ENCODE measurements at places on chromosomes 12 and 14.

DNA sequence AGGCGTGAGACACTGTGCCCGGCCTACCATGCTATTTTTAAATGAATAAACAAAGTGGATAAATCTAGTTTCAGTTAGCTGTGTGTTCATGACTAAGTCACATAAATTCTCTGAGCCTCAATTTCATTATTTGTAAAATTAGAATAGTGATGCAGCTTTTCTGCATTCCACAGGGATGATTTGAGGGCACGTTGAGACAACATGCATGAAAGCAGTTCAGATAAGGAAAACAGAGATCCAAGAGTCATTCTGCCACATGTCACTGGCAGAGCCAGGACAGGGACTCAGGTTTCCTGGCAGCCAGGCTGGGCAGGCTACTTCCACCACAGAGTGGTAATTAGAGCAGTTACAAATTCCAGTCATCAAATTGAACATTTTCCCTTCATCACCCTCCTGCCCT lies 2.9 kb upstream of the PPP4R4 start:
- no peak for DNase-seq

- DNase-seq, result no peak
Measured at GRCh38 chr12:59675461-59675860, 79.6 kb downstream of the SLC16A7 start.

DNA sequence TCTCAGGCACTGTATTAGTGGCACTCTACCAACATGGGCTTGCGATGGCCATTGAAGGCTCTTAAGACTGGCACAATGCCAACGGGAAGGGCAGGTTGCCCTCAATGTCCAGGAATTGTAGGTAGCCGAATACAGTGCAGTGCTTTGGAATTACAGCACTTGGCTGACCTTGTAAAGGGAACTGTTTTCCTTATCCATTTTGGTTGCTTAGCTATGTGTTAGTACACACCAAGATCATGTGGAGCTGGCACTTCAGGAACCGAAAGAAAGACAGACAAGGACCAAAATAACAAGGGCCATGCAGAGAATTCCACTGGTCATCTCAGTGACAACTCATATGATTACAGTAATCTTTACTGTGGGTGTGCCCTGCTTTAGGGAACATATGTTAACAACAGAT lies 72.7 kb downstream of the DYRK2 start:
- no peak for DNase-seq

DNA sequence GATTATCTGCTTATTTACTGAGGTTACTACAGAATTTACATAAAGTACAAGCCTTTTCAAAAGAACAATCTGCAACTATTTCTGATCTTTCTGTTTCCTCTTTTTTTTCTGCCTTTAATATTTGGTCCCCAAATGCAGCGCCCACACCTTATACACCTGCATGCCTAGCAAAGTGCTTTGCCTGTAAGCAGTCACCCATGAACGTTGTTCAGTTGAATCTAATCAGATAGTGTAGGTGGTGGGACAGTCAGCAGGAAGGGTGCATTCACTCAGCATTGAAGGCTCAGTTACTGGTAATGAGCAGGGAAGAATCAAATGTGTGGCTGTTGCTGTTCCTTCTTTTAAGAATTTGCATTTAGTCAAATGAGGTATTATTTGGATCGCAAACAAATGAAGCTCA lies 108.4 kb downstream of the GPR135 start:
- no peak for DNase-seq

DNA sequence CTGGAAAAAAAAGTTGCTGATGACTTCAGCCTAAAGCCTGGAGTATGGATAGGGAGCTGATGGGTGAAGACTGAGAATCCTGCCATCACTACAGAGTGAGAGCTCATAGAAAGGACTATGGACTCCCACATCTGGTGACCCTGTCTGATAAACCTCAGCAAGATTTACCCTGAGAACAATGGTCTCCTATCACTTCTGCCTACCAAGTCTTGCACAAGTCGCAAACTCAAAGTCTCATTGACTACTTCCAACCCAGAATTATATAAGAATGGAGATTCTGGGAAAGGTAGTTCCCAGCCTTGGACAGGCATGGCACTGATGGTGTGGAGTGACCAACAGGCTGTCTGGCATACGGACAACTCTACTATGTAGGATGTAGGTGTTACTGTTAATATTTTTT lies 9.7 kb upstream of the MDM1 start:
- DNase-seq, result no peak

GRCh38 chr14:39267608-39268005 lies 33.9 kb downstream of the MIA2 start:
- DNase-seq, result no peak

GRCh38 chr12:124492879-124493808 lies 74.3 kb downstream of the NCOR2 start:
- DNase-seq, result no peak

DNA sequence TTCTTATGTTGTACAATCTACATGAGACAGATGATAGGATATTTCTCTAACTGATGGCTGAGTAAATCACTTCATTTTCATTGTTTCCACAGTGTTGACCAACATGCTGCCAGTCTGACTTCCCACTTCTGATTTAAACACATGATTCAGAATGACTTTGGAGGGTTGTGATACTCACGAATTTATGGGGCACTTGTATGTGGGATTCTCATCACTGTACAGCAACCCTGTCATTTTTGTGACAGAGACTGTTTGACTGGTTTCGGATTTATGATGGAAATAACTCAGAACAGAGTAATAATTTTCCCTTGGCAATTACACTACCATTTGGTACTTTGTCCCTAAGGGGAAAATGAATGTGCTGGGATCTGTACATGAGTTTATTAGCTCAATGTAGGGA lies 333.8 kb downstream of the TRHDE start:
- DNase-seq, result no peak

DNA sequence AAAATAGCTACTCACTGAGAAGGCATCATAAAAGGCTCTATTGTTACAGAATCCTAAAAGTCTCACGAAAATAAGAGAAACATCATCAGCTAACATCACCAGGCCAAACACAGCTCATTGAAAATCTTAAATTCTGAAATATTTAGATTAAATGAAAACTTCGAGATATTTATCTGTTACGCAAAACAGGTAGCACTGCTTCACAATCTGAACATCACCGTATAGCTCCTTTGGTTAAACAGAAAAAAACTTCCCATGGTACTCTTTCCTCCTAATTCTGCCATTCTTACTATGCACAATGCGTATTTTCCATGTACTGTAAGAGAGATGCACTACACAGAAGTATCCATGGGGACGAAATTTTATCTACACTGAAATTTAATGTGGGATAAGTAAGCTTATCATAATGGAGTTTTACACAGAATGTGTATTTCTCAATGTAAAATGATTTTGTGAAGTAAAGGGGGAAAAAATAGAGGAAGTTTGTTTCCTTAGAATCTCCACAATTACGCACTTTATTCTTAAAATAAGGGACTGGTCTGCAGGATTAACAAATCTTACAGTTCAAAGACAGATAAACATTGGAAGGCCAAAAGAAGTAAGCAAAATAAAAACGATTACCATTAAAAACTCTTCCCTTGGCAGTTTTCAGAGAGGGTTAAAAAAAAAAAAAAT lies 1.9 kb downstream of the SGPP1 start:
- no peak for DNase-seq

DNA sequence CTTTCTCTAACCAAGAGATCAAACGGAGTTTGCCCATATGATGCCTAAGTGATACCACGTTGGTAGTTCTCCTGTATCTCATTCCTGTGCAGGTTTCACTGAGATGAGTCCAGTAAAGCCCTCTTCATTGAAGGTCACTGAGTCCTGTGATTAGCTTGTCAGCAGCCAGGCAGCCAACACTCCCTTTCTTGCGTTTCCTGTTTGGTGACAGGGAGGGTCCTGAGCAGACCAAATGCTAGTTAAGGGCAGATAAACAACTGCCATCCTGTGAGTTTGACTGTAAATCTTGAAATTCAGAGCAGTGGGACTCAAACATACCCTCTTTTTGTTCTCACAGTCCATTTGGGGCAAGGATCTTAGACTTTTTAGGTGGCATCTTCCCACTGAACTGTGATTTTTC lies 39.4 kb downstream of the ZNF641 start:
- no peak for DNase-seq

- DNase-seq, result no peak
Measured at GRCh38 chr12:2722806-2723205, 72.0 kb upstream of the FKBP4 start.

DNA sequence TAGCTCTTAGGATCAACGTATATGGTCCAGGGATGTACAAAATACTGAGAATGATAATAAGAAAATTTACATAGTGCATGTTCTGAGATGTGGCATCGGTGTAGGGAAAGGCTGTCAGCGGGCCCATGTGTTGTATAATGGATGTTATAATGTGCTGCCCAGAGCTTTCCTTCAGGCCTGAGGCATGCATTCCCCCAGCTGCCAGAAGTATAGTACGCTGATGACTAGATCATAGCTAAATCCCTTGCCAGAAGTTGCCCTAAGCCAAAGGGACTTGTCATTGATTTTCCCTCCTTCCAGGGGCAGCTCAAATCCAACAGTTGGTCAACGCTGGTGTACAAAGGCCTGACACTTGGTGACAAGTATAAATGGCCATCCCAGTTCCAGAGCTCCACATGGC lies 6.5 kb upstream of the OR11G2 start:
- no peak for DNase-seq

Data from central memory CD8-positive, alpha-beta T cell (primary cell).